ENCODE measurements at places on chromosomes 6 and 20. TPM values are rescaled to one million over a fixed set of nuclear protein-coding genes. Genes with fewer than 3 reads are reported as not detected.

DNA sequence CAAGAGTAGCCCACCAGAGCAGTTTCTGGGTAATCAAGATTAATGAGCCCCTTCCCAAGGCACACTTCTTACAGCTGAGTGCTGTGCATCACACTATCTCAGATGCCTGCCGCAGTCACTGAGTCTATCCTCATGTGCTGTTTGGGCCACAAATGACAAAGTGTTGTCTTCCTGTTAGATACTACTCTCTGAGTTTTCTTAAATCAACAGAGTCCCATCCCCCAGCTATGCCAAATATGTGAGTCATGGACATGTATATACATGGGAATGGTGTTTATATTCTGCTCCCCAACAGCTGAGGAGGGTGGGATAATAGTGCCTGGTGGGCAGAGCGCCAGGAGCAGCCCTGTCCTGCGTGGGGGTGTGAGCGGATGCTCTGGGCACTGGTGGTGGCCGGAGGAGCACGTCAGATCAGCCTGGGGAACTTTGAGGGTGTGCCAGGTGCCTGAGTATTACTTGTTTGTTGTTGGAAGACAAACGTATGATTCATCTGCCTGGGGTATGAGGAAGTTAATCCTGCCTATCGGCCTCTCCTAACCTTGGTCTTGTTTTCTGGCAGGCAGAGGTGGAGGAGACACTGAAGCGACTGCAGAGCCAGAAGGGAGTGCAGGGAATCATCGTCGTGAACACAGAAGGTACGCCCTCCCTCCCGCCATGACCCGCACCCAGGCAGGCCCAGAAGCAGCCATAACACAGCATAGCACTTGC, 9.6 kb downstream of the DYNLRB1 start:
- no peak for DNase-seq

DNA sequence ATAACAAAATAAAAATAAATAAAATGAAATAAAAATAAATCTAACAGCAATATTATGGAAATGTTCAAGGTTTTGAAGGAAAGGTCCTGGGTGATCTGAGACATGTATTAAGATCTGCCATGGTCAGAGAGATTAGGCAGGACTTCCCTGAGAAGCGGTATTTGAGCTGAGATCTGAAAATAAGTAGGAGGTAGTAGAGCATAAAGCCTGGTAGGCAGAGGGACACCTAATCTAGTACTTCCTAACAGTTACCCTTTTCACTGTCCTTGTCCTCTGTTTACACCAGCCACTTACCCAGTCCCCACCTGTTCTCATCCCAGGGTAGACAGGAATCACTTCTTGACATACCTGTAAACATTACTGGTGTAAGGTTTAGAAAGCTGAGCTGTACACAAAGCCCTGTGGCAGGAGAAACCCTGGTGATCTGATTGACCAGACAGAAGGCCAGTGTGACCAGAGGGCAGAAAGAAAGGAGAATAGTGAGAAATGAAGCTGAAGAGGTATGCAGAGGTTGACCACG, 8.3 kb upstream of the ZNF318 start:
- DNase-seq = no peak

- no peak for DNase-seq
These were observed 3.3 kb upstream of the STMND1 start for GRCh38 chr6:17098538-17098937.

DNA sequence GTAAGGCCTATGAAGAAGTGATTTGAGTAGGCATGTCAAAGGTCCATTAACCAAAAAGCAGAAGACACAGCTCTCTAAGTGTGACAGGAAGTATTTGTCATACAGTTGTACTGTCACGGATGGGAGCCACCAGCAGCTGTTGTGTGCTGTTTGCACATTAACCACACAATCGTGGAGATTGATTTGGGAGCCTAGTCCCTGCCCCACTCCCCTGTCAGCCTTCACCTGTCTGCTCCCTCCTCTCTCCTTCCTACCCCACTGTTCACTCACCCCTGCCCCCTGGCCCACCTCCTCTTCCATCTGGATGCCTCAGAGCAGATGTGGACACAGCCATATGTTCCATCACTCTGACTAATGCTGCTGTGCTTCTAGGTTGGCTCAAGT, 124.7 kb upstream of the SPACA1 start:
- DNase-seq = no peak

DNA sequence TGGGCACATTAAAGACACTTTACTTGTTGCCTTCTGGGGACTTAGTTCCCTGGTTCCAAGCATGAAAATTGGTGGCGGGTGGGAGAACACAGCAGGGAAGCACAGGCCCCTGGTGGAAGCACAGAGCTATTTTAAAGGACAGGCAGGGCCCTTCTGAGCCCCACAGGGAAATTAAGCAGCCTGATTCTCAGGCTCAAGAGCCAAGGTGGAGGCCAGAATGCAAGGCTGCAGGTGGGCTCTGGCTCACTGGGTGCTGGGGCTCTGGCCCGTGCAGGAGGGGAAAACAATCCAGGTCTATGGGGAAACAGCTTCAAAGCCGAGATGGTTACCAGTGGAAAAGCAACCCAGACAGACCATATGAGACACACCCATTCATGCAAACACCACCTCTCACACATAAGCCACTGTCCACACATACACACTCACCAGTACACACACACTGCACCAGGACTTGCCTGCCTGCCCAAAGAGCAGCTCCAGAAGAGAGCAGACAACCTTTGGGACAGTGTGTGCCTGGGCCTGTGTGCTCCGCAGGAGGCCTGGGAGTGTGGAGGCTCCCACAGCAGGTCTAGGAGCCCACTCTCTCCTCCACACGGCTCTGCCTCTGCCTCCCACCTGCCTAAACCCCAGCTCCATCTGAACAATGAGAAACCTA, 30.6 kb downstream of the TFEB start:
- no peak for DNase-seq

DNA sequence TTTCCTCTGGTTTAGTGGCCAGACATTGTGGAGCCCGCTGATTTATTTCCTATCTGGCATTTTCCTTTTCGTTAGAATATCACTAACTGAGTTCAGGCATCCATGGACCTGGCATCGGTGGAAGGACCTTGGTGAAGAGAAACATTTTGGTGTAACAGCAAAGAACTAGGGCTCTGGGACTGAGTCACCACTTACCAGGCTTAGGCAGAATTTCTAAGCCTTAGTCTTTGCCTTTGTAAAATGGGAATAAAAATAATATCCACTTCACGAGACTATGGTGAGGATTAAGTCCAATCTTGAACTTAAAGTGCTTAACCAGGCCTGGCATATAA, 42.0 kb upstream of the ENPP1 start:
- DNase-seq = no peak

- DNase-seq = no peak
These were observed 5.7 kb upstream of the FGD2 start for GRCh38 chr6:36999751-37000125.

DNA sequence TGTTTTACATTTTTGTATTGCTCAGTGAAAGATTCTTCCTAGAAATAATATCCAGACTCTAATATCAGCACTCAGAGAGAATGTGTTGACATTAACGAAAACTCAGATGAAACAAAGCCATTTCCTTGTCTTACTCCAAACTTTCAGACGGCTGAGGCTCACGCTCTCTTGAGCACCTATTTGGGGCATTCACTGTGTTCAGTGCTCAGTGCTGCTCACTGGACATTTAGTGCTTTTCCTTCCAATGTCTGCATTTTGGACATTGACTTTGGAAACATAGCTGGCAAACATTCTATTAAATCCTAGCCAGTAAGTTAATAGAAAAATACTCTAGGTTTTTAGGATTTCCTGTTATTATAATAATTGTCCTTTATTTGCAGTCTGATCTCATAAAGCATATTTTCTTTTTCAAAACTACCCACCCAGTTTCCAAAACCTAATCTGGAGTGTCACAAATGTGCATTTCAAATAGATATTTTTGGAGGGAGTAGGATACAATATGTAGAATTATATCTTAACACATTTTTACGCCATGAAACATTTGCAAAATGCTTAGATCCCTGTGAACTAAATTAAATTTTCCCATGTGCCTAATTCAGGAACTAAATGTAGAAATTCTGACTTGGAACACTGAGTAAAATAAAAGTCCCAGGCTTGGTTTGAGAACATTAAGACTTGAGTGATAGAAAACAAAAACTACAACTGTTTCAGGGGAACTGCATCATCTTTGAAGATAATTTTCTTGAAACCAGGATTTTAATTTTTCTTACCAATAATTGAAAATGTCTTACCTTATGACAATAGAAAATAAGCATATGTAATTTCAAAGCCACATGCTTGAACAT, 91.7 kb upstream of the B3GAT2 start:
- DNase-seq = no peak

The SIRPD gene
- 0.28 TPM for total RNA-seq

The KHDRBS2 gene
- not detected for total RNA-seq

The SLC17A1 gene
- not detected for total RNA-seq

The LRRC73 gene
- 0.10 TPM for total RNA-seq

The ARFGEF3 gene
- total RNA-seq = 1.6 TPM

The TMEM170B gene
- 2.0 TPM for total RNA-seq

Data from activated naive CD8-positive, alpha-beta T cell treated with anti-CD3 and anti-CD28 coated beads for 36 hours (primary cell).